ENCODE measurements at places on chromosomes 4 and X.

DNA sequence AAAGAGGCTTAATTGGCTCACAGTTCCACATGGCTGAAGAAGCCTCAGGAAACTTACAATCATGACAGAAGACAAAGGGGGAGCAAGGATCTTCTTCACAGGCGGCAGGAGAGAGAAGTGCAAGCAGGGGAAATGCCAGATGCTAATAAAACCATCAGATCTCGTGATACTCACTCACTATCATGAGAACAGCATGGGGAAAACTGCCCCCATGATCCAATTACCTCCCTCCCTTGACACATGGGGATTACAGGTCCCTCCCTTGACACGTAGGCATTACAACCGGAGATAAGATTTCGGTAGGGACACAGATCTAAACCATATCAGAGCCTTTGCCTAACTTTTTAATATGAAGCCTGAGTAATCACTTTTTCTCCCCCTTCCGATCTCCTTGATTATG lies 43.7 kb upstream of the MAPK10 start:
- no peak for DNase-seq

GRCh38 chr4:5989236-5990225 lies 28.7 kb downstream of the C4orf50 start:
- DNase-seq, result no peak

- no peak for DNase-seq
These were observed at the start of gene KCNE5 for GRCh38 chrX:109624641-109625616. KCNE5 (minus strand) TSS chrX:109625172; CDS start chrX:109625020, 152 bp downstream.

- no peak for DNase-seq
These were observed 13.1 kb upstream of the KIAA0232 start for GRCh38 chr4:6769233-6769988.

GRCh38 chrX:19747652-19748610 lies 139.5 kb downstream of the SH3KBP1 start:
- DNase-seq, result peak; percentile 67

DNA sequence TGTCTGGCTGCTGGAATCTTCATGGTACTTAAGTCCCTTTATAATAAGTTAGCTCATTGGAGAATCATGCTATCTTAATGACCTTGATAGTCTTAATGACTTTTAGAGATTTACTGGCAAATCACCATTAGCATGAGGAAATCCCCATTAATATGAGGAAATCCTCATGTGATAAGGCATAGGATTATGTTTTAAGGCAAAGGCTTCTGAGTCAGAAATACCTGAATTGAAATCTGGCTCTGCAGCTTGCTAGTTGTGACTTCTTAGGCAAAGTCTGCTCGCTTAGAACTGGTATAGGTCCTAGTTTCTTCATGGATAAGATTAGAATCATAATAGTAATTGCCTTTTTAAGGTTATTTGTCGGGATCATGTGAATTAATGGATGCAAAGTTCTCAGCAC lies 190.2 kb upstream of the BANK1 start:
- no peak for DNase-seq

GRCh38 chr4:84455697-84456096 lies 43.4 kb downstream of the NKX6-1 start:
- no peak for DNase-seq

- DNase-seq, result peak; percentile 57
These were observed 6.8 kb downstream of the SEPTIN6 start for GRCh38 chrX:119686087-119686691.

- no peak for DNase-seq
These were observed 90.6 kb downstream of the FHDC1 start for GRCh38 chr4:153026591-153027346.

DNA sequence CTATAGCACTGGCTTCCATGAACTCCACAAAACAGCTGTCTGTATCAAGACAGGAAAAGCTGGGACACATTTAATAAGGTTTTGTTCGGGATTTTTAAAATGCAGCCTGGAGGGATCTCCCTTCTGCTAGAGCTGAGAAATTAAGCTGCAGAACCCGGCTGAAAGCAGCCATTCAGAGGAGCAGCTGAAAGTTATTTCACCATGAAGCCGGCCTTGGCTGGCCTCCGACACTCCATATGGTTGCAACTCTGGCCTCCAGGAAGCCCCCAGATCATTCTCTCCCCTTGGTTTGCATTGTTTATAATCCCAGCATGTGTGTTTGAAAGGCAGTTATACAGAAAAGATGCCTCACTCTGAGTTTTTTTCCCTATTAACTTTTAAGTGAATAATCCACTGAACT lies 239.4 kb downstream of the SPATA18 start:
- no peak for DNase-seq

- DNase-seq, result no peak
These were observed 85.2 kb upstream of the GPR34 start for GRCh38 chrX:41603596-41603995.

Measured in CD4-positive, alpha-beta T cell (primary cell).